ENCODE measurements at places on chromosomes 4 and X. TPM values are rescaled to one million over a fixed set of nuclear protein-coding genes. Genes with fewer than 3 reads are reported as not detected.

GRCh38 chr4:80393970-80394250 lies 58.4 kb downstream of the CFAP299 start:
- DNase-seq, result no peak

- DNase-seq, result no peak
Measured at GRCh38 chrX:133290076-133290475, 71.9 kb upstream of the TFDP3 start.

GRCh38 chrX:27968352-27968751 lies 12.9 kb downstream of the DCAF8L1 start:
- DNase-seq, result no peak

GRCh38 chrX:113399506-113400192 lies 559.0 kb upstream of the AMOT start:
- DNase-seq, result no peak

The USP9X gene
- polyA plus RNA-seq, result 52.4 TPM

The GRPR gene
- 1.4 TPM for polyA plus RNA-seq

The ARHGAP36 gene
- polyA plus RNA-seq, result 165 TPM
